ENCODE measurements at places on chromosomes 1 and 21.

DNA sequence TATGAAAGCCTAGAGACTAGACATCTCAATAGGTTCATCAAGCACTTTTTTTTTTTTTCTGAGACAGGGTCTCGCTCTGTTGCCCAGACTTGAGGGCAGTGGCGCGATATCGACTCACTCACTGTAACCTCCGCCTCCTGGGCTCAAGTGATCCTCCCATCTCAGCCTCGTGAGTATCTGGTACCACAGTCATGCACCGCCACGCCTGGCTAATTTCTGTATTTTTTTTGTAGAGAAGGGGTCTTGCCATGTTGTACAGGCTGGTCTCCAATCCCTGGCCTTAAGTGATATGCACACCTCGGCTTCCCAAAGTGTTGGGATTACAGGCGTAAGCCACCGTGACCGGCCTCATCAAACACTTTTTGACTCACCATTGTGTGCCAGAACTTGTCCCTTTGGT, 613 bp upstream of the GPATCH4 start:
- DNase-seq, result no peak

- DNase-seq, result no peak
These were observed 56.1 kb upstream of the IRF2BP2 start for GRCh38 chr1:234665975-234666605.

GRCh38 chr1:96962216-96962615, 240.6 kb downstream of the PTBP2 start:
- DNase-seq, result no peak

DNA sequence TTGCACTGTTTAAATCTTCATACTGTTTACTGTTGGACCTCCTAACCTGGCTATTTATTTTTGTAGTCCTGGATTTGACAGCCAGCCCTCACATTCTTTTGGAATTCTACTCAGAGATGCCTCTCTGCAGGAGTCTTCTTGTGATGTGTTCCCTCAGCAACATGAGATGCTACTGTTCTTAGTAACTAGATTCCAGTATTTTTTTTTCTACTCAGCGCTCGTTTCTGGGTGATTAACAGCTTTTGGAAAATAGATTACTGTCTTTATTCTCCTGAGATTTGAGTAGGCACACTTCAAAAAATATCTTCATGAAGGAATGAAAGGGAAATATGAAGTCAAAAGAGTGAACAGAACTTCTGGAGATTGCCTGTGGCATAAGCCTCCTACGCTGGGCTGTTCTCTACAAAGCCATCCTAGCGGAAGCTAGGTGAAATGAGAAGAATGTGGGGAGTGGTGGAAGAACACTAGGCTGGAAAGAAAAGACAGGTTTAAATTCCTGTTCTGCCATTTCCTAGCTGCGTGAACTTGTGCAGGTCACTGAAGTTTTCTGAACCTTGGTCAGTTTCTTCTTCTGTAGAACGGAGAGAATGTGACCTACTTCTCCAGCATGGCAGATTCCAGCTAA, 75.9 kb downstream of the LRRC8C start:
- DNase-seq, result no peak

GRCh38 chr21:28745131-28746016, 247.3 kb downstream of the LTN1 start:
- peak; percentile 70 for DNase-seq

DNA sequence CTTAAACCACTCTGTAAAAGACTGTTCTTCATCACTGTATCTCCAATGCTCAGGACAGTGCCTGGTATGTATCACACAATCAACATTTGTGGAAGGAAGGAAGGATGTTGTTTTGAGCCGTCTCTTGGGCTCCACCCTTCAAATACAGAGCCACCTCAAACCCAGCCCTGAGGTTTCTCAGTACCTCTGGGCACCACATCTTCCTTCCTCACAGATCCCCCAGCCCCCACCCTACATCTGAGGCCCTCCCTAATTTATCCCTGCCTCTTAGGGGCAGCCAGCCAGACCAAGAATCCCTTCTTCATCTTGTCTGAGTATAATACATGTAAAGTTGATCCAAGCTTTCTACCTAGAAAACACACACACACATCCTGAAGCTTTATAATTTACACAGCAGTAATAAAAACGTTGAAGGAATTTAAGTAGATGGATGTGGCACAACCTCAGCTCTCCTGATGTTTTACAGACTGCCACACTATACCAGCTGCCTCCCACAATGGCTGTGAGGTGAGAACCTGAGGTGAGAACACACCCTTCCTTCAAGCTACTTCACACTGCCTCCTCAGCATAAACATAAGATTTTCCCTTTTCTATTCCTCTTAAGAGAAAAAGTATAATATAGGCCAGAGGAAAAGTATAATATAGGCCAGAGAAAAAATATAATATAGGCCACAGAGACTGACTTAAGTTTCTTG, 48.5 kb downstream of the CDC7 start:
- DNase-seq, result no peak

- DNase-seq, result no peak
These were observed 29.5 kb downstream of the ADGRB2 start for GRCh38 chr1:31734582-31735107.

DNA sequence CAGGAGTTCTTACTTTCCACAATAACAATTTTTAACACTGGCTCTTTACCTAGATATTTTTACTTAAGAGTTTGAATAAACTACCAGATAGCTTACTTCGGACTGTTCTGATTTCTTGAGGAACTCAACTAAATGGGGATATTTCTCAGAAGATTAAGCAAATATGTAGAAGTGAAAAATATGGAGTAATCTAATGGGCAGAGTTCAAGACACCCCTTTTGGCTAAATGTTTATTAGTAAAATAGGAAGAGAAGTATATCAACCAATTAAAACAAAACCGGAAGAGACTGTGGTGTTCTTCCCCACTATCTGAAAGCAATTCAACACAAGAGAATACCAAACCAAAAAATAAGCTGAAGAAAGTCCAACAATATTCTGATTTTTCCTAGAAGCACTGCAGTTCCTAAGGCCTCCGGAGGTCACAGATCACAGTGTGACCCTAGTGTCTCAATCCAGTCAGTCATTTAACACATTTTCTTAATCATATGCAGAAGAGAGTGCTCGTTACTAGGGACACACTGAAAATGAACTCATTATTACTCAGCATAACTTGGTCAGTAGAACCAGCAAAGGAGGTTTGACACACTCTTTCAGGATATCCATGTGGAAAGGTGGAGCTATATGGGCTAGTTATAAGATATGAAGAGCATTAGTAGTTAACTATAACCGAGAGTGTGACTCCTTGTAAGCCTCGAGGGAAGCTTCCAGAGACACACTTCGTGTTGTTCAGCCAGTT, 5.2 kb downstream of the SIPA1L2 start:
- no peak for DNase-seq

GRCh38 chr1:156498432-156499193, 2.0 kb downstream of the MEF2D start:
- DNase-seq, result no peak

DNA sequence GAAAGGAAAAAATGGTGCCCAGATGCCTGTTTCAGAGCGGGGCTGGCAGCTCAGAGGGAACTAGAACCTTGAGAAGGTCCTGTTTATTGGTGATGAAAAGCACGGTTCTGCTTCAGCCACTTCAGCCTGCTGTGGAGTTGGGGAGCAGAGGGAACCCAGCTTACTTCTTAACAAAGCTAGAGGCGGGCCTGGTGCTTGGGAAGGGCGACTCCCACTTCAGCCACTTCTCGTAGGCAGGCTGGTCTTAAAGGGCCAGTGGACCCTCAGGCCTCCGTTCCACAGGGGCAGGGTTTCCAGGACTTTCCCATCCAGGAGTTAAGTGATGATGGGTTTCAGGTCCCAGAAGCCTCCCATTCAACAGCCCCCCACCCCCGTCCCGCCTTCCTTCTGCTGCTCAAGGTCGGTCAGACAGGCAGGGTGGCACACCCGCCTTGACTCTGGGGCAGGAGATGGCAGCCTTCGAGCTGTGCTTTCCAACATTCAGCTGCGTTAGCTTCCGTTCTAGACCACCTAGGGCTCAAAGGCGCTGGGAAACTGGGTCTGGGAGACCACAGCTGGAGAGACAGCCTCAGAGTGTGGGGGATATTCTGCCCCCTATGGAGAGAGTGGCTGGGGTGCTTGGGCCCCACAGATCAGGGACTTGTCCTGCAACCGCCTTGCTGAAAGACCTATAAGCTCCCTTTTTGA, 3.4 kb downstream of the RUNX3 start:
- no peak for DNase-seq

DNA sequence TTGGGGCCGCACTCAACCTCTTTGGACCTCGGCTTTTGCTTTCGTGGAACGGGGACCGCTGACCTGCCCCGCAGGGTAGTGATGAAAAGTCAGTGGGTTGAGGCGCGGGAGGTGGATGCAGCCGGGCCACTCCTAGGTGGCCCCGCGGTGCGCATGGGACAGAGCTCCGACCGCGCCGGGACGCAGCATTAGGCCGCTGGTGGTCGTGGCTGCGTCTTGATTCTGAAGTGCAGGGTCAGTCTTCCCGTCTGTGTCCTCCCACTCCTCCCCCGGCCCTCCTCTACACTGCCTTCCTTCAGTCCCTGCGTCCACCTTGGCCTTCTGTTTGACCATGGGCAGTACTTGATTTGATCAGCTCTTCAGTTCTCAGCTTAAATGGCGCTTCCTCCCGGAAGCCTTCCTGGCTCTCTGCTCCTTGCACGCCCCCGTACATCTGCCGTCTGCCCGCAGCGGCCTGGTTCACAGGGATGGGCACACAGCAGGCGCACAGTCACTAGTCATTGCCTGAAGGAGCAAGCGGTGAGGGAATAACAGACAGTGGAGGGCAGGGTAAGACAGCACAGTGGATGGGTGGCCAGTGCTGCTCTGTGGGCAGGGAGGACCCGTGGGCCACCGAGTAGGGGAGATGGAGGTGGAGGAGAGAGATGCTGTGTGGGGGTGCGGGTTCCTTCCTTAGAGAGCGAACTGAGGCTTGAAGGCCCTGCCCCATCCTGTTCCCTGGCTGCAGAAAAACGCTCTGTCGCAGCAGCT, 633 bp downstream of the THEMIS2 start:
- DNase-seq, result peak; percentile 27

DNA sequence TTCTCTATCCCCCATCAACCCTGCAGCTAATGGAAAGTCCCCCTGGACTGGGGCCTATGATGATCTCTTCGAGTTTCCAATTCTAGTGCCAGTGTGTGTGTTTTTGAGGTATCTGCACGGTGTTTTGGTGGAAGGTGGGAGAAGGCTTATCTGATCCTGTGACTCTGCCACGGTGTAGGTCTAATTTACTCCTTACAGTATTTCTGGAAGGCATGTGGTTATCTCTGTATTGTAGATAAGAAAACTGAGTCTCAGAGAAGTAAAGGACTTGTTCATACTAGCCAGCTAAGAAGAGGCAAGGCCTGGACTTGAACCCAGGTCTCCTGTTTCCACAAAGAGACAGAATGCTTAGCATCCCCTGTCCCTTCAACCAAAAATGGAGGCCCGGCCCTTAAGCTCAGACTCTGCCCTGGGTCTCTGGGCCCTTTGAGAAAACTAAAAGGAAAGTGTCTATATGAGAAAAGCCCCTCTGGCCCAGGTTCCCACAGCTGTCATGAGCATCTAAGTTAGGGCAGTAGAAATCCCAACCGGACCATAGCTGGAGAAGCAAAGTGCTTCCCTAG, 20.3 kb downstream of the RIMS3 start:
- no peak for DNase-seq

DNA sequence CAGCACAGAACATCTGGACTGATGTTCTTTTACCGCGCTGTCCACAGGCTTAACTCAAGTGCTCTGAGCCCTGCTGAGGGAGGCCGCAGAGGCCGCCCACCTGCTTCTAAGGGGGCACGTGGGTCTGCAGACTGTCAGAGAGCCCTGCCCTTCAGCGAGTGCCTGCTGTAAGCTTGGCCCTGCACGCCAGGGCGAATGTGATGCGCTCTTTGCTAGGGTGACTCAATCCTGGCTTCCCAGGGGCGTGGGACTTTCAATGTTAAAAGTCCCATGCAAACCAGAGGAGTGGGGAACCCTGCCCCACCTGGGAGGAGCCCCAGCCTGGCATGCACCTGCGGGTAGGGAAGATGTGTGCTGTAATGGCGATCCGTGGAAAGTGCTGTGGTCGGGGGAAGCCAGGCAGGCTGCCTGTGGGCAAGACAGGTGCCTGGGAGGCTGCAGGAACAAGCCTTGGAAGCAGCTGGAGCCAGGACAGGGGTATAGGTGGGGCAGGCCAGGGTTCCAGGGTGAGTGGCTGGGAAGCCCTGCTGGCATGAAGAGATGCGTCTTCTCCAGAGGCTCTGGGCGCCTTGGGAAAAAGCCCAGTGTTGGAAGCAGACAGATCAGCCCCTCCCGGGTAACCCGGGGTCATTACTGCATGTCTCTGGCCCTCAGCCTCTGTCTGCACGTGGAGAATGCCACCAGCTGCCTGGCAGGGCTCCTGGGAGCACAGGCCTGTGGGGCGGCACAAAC, 594 bp upstream of the PANK4 start:
- peak; percentile 61 for DNase-seq

DNA sequence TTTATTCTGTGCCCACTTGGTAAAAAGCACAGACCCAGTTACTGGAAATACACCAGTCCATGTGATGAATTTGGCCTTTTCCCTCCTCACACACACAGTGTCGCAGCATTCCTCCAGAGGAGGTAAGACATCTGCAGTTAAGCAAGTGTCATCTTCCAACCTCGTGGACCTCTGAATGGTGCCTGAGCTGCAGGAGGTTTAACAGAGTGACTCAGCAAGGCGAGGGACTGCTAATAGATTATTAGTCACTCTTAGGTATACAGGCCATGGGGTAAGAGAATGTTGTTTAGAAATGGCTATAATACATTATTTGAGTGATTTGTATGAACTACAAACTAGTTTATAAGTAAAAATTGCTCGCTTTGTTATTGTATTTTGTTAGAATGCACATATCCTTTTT, 8.6 kb upstream of the LRRC8B start:
- no peak for DNase-seq

- DNase-seq, result no peak
These were observed 10.9 kb downstream of the TMPRSS2 start for GRCh38 chr21:41497008-41497407.

DNA sequence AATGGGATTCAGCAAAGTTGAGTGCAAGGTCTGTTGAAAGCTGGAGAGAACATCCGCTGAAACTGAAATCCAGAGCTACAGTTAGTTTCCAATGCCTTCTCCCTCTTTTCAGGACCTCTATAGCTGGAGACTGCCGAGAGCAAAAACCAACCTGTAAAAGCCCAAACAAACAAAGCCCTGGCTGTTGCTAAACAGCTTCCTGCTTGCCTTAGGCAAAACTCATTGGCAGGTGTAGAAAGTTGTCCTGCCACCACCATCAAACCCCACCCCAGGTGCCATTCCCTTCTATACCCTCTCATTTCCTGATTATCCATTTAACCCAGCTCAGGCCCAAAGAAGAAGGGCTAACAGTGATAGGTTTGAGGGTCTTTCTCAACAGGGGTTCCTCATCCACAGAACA, 24.7 kb downstream of the SCYL3 start:
- no peak for DNase-seq

DNA sequence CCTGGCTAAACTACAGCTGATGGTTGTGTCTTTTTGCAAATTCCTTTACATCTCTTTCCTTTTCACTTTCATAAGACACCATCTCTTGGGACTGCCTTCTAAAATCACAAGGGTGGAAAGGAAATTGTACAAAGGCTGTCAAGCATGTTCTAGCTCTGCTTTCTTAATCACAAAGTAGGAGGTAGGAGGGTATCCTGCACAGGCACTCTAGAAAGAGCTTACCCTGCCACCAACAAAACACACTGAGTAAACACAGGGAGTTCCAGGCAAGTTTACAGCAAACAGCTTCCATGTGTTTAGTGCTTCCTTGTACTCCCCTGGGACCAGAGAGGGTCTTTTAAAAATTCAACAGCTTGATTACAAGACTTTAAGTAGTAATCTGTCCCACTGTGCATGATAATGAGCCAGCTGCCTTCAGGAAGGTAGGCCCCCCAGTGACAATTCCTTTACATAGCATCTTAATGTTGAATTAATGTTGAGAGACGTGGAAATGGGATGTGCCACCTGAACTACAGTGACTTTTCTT, 2.4 kb downstream of the PLPP3 start:
- no peak for DNase-seq
